ENCODE measurements at places on chromosomes 2 and 18. TPM values are rescaled to one million over a fixed set of nuclear protein-coding genes. Genes with fewer than 3 reads are reported as not detected.

The ADRA2B gene
- total RNA-seq, result 3.5 TPM

The ASXL3 gene
- total RNA-seq, result 0.71 TPM

The IL36B gene
- total RNA-seq, result not detected

The EPAS1 gene
- total RNA-seq, result 2.0 TPM

The CDH20 gene
- total RNA-seq, result 0.11 TPM

The C2orf78 gene
- not detected for total RNA-seq

The VAPA gene
- 122 TPM for total RNA-seq

The DUSP11 gene
- 23.0 TPM for total RNA-seq

The SPAG16 gene
- 38.2 TPM for total RNA-seq

The RGPD4 gene
- total RNA-seq, result 0.07 TPM

GRCh38 chr2:159506764-159507440 is 109.4 kb downstream of the BAZ2B start:
- DNase-seq, result no peak

DNA sequence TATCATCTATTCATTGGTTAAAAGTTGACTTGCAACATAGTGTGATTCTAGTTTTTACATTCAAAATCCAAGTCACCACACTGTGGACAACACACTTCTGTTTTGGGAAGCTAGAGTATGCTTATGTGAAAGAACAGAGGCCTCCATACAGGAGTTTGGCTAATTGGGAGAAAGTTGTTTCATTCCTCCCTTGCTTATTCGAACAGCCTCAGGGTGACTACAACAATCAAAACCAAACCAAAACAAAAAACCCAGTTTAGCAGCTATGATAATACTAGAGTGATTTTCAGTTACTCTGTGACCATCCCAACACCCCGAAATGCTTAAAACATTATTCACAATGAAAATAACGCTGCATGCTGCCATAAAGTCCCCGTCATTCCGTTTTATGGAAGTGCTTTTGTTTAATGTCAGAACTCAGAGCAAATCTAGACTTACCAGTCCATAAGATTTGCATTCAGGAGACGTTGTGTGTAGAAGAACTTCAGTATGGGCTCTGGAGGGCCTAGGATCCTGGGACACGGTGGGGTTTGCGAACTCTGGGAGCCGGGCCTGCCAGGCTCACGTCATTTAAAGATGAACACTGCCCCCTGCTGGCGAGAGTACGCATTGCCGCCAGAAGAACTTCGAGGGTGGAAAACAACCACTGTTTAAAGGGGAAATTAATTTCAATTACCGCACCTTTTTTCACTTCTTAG is 111.4 kb downstream of the FTCDNL1 start:
- peak; percentile 95 for DNase-seq

DNA sequence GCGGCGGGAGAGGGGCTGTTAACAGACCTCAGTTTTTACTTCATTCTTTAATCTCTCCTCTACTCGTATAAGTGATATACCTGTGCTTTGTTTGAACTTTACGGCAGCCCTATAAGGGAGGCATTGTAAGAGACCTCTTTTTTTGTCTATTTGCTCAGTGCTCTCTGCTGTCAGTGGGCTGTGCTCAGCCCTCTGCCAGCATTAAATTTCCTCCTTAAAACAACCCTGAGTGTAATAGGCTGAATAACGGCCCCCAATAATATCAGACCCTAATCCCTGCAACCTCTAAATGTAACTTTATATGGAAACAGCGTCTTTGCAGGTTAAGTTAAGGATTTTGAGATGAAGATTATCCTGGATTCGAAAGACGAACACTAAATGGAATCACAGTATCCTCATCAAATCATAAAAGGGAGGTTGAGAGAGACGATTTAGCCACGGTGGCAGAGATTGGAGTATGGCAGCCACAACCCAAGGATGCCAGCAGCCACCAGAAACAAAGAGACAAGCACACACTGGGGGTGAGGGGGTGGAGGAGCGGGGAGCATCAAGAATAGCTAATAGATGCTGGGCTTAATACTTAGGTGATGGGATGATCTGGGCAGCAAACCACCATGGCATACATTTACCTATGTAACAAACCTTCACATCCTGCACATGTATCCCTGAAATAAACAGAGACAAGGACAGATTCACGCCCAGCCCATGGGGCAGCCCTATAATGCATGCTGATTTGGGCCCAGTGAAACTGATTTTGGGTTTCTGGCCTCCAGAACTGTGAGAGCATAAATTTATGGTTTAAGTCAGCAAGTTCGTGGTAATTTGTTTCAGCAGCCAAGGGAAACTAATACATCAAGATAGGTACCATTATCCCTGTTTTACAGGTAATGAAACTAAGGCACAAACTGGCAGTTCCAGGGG is 894 bp upstream of the FARSB start:
- peak; percentile 56 for DNase-seq

- no peak for DNase-seq
Measured at GRCh38 chr18:55605733-55606338, 17.8 kb upstream of the TCF4 start.

DNA sequence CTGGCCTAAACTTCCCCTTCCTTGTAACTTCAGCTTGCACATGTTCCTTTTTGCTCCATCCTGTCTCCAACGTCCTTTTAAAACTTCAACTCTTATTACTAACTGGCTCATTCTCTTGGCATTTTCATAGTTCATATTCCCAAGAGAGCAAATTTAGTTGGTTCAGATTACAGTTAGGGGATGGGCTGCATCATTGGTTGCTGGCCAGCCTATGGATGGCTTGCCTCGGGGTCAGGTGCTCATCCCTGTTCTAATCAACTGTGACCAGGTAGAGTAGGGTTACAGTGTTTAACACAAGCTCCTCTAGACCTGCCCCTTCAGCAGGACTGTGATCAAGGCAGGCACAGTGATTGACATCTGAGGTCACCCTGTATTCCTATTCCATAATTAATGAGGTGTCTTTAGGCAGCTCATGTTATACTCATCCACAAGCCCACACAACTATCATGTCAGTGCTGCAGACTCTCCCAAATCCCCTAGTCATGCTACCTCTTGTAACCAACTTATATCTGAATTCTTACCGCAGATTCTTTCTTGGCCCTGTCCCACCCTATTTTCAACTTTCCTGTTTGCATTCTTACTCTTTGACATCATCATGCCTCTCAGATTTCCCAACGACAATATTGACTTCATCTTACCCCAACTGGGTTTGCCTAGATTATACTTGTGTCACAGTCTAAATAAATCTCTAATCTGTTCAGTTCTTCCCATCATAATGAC is 293.3 kb downstream of the MTX2 start:
- no peak for DNase-seq

DNA sequence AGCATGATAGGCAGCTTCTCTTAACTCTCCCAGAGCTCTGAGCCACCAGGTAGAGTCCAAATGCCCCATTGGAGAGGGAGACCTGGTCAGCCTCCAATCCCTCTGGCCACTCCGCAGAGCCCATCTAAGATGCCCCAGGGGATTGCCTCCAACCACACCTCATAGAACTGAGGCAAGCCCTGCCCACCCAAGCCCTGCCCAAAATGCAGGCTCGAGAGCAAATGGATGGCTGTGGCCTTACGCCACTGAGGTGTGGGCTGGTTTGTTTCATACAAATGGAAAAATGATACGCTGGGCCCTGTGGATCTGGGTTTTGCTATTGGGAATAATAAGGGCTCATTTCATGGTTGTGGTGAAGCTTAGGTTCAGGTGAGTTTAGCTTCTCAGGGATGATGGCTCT is 3.0 kb upstream of the TFCP2L1 start:
- DNase-seq, result no peak

DNA sequence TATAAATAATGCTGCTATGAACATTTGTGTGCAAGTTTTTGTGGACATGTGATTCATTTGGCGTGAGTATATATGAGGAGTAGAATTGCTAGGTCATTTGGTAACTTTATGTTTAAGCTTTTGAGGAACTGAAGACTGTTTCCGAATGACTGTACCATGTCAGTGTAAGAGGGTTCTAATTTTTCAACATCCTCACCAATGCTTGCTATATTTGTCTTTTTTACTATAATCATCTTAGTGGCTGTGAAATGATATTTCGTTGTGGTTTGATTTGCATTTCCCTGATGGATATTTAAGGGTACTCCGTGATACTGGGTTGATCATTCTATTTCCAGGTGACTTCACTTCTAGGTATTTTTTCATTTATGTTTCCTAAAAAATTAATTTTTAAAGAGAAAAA is 241.1 kb downstream of the BCL2 start:
- DNase-seq, result no peak

GRCh38 chr2:160220026-160220425 is 20.0 kb upstream of the ITGB6 start:
- no peak for DNase-seq

- peak; percentile 71 for DNase-seq
Measured at GRCh38 chr2:19086231-19086651, 272.2 kb downstream of the OSR1 start.

DNA sequence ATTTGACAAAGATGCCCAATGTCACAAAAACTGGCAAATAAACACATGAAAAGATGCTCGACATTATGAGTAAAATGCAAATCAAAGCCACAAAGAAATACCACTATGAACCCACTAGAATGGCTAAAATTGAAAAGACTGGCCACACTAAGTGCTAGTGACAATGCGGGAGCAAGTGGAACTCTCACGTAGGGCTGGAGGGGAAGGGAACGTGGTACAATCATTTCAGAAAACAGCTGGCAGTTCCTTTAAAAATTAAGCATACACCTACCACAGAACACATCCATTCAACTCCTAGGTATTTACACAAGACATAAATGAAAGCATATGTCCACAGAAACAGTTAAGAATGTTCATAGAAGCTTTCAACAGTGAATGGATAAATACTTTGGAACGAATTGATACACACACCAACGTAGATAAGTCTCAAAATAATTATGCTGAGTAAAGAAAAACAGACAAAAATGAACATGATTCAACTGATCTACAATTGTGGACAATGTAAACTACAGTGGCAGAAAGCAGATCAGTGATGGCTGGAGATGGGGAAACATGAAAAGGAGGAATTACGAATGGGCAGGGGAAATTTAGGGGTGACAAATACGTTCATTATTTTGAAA is 71.7 kb downstream of the MYOM1 start:
- DNase-seq, result no peak

- peak; percentile 95 for DNase-seq
Measured at GRCh38 chr18:48951448-48952286, 902 bp upstream of the SMAD7 start.

DNA sequence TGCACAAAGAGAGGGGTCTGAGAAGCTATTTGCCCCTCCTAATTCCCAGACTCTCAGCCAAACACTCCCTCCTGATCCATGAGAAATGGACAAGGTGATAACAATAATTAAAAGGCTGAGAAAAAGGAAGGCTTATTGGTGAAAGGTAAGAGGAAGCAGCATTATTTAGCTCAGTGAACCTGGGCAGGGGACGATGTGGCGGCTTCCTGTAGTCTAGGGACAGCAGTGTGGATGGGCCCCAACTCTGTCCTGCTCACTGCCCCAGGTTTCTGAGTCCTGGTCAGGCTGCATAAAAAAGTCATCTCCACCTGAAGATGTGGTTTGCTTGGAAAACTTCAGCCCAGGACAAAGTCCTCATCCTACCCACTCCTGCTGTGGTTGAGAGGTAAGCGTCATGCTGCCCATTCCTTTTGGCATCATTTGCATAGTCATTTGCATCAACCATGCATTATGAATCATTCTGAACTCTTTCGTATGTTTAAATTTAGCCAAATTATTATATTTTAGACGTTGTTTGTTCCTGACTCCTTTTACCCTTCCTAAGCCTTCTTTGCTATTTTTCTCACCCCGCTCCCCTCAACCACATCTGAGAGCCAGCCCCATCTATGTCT is 126.8 kb downstream of the CLIP4 start:
- no peak for DNase-seq

DNA sequence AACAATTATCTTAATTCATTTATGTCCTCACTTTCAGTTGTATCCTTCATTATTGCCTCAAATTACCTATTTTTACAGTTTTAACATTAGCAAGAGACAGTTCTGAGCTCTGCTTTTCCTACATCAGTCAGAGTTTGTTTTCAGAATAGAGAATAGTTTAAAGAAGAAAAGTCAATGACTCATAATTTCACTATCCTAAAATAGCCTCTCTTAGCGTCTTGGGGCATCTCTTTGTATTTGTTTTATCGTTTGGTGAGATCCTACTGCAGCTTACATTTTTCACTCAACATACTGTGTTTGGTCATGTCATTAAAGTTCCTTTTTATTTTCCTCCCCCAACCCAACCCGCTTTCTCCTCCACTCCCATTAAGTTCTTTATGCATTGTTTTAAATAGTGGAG is 3.8 kb downstream of the SEC11C start:
- no peak for DNase-seq

DNA sequence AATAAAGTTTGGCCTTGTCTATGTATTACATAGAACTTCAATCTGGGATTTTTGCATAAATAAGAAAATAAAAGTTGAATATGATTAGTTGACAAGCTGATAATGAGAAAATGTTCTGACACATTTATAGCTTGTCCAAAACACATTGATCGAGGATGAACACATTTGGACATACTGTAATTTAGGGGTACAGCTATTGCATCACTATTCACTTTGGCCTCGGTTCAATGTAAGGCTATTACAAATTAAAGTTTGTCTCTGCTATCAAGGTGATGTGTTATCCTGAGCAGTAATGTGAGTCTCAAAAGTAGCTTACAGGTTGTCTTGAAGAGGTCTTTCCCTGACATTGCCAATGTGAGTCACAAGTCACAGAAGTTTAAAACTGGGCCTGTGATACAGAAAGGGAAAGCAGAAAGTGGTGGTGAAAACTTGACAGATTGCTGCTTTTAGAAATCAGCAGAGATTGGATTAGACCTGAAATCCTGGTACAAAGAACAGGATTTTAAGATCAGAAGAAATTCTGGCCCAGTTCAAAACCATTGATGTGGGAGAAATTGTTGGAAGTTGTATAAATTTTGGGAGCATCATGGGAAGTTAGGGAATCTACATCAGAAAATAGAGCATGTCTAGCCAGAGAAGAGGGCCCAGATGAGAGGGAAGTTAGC is 674.1 kb downstream of the NYAP2 start:
- DNase-seq, result no peak

DNA sequence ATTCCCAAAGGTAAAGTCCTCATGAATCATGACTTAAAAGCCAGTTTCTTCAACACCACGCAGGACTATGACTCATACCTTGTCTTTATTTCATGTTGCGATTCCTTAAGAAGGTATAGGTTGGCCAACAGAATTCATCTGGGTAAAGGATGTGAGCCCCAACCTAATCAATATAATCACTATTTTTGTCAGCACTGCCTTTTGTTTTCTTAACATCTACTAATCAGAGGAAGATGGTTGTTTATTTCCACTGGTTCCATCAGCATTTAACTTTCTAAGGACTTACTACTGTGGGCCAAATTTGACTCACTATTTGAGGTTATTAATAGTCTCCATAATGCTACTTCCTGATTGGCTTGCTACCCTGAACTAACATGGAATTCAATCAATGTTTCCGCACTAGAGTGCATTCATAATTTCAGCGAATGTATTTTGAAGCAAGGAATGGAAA is 78.6 kb downstream of the SCG2 start:
- DNase-seq, result no peak

GRCh38 chr2:36561237-36561944 is 36.6 kb downstream of the FEZ2 start:
- no peak for DNase-seq

GRCh38 chr2:159096901-159097300 is 128.5 kb downstream of the TANC1 start:
- no peak for DNase-seq
